ENCODE measurements at places on chromosomes 12 and 14.
A peak's percentile ranks its signal among the peaks of the same experiment; 100 is the strongest.

- no peak for DNase-seq
These were observed 2.1 kb upstream of the USP44 start for GRCh38 chr12:95553197-95553943.

- DNase-seq, result no peak
These were observed 37.6 kb upstream of the BICD1 start for GRCh38 chr12:32069071-32069470.

GRCh38 chr12:132495629-132496357 is 5.8 kb downstream of the FBRSL1 start:
- DNase-seq, result no peak

DNA sequence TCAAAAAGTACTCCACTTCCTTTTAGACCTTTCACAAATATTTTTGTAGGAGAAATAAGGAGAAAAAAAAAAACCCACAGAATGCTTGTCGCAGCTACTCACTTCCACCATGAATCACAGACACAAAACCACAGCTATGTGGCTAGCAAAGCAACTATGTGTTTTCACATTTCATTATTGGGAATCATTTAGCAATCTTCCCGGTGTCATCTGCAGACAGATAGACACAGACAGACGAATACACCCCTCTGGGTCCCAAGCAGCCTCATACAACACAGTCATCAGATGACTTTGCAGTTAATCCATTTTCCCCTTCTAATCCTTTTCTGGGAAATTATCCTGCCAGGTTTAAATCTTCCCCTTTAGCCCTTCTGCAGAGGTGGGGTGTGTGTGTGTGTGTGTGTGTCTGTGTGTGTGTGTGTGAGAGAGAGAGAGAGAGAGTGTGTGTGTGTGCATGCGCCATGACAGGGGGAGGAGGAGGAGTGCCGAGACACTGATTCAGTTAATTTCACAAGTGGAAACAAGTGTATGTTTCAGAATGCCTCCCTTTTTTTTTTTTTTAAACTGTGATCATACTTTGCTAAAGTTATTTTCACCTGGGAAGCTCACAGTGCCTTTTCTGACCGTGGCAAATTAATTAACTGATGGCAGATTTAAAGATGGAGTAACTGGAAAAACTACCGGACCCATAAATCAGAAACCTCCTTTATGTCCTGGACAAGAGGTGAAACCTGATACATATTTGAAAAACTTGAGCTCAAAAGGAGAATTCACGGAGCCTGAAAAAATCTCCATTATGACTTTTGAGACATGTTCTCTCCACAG is 39.9 kb downstream of the LTBP2 start:
- peak; percentile 62 for DNase-seq

- no peak for DNase-seq
These were observed 33.5 kb upstream of the CHST11 start for GRCh38 chr12:104423273-104423672.

All from DMS79 (cell line).